ENCODE measurements at places on chromosomes 7 and 10.

GRCh38 chr7:99729486-99730237 is 5.3 kb downstream of the CYP3A7 start:
- DNase-seq = peak; percentile 72

- no peak for DNase-seq
Measured at GRCh38 chr7:25933921-25934320, 218.1 kb upstream of the NFE2L3 start.

GRCh38 chr7:23486002-23486773 is 15.9 kb upstream of the IGF2BP3 start:
- DNase-seq = no peak

- no peak for DNase-seq
Measured at GRCh38 chr10:22389856-22390589, 44.7 kb downstream of the SPAG6 start.

DNA sequence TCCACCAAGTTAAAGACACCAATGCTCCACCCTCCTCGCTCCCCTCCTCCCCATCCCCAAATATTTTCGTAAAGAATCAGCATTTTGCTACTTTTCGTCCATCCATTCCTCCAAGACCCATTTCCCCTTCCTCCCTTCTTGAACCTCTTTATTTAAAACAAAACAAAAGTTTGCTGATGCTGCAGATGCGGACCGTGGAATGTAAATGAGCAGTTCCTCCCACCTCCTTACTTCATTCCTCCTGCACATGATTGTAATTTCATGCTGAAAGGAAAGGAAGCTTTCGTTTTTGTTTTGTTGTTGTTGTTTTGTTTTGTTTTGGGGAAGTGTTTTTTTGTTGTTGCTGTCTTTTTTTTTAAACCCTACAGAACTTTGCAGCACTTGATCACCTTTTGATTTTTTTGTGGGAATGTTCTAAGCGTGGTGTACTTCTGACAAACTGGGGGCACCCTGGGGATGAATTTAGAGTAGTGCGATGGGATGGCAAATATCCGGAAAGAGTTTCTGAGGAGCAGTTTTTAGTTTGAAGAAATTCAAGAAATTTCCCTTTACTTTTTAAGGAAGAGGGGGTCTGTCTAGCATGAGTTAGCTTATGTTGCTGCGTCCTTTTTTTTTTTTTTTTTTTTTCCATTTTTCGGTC is 177.3 kb downstream of the TCF7L2 start:
- no peak for DNase-seq

GRCh38 chr10:122181876-122182275 is 89.2 kb upstream of the BTBD16 start:
- DNase-seq = peak; percentile 79

- DNase-seq = no peak
Measured at GRCh38 chr10:35462491-35462934, 126.2 kb downstream of the CCNY start.

DNA sequence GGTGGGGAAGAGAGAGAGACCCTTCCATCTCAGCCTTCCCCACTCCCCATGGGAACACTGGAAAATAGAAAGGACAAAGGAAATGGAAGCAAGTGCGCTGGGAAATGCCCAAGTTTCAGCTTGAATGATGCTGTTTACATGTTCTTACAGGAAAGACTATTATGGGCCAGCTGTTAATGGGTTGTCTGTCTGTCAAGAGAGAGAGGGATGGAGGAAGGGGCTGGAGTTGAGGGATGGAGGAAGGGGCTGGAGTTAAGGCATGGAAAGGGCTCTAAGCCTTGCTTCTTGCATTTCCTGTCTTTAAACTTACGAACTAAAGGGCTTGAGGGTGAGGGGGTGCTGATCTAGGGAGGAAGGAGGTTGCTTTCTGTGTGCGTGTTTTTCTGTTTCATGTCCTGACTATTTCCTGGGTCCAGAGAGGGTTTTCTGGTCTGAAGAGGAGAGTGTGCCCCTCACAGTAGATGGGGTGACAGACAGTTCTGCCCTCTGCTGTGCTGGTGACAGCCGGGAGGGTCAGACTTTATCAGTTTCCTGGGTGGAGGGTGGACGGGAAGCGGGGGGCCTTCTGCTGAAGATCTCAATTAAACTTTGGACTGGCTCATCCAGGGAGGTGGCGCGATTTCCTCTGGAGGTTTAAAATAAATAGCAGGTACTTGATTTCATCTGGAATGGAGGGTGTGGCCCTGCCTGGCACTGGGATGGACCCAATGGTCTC is 30.5 kb downstream of the GRK5 start:
- DNase-seq = no peak

GRCh38 chr7:150742286-150742968 is 5.2 kb downstream of the GIMAP5 start:
- DNase-seq = no peak

DNA sequence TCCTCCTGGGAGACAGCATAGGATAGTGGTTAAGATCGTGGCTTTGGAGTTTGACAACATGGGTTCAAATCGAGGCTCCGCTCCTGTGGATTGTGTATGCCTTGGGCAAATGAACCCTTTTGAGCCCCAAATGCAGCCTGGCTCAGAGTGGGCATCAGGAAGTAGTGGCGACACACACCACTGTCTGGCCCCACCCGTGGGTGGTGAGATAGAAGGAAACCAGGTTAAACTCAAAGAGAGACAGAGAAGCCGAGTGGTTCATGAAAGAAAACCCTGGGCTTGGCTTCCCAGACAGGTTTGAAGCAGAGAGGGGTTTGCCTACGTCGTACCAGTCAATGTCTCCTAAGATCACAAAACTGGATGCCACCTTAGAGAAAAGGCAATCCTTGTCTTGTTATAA is 57.7 kb downstream of the PRTFDC1 start:
- no peak for DNase-seq

DNA sequence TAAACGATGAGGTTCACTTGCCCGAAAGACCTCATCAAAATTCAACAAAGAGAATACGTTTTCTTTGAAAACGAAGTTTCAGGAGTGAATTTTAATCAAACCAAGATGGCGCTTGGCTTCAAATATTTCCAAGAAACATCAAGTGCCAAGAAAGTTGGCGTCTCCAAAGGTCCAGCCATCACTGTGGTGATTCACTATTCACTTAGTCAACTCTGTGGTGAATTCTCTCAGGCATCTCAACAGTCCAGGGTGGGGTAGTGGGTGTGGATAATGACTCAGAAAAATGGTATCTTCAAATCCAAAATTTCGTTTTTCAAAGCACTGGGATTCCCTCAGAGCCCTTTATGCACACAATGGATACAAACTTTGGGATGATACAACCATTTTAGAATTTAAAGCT is 133.1 kb downstream of the SVIL start:
- no peak for DNase-seq
